ENCODE measurements at places on chromosomes 5 and 9. TPM values are rescaled to one million over a fixed set of nuclear protein-coding genes. Genes with fewer than 3 reads are reported as not detected.

TEK gene
- not detected for total RNA-seq

DNA sequence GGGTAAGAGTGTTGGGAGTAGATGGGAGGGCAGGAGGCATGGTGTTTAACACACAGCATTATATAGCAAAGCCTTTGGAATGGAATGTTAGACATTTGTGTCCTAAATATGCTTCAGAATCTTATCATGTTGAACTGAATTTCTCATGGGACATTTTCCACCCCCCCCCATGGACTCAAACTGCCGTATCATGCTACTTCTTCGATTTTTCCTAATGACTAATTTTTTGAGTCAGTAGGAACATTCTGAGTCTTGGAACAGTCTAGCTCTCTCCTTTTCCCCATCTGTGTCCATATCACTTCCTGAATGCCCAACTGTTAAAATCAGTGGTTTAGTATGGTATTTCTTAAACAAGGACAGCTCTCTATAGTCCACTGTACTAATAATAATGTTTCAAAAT, 380.6 kb downstream of the TLE4 start:
- no peak for DNase-seq

DNA sequence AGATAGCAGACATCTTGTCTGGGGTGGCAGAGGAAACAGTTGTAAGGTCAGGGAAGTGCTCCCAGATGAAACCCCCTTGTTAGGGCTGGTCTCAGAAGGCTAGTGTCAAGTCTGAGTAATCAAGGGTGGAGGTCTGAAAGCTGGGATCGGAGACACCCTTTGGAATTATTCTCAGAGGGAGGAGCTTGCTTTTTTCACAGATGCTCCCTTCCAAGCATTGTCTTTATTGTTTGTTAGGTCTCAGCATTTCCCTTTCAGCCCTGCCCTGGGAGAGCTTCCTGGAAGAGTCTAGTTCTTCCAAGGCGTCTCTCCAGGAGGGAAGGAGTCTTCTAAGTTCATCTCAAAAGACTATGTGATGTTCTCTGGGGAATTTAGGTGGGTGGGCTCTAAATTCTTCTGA, 3.2 kb downstream of the TEK start:
- no peak for DNase-seq

- DNase-seq = no peak
These were observed 6.4 kb downstream of the TLX3 start for GRCh38 chr5:171315386-171315891.

CDKN2A gene
- 34.1 TPM for total RNA-seq

- DNase-seq = peak; percentile 16
These were observed 63.3 kb upstream of the ZFAND5 start for GRCh38 chr9:72428329-72428728.

LTC4S gene
- total RNA-seq = 0.82 TPM

GRCh38 chr9:20566401-20566800, 55.9 kb downstream of the MLLT3 start:
- no peak for DNase-seq

MCTP1 gene
- 12.7 TPM for total RNA-seq

DNA sequence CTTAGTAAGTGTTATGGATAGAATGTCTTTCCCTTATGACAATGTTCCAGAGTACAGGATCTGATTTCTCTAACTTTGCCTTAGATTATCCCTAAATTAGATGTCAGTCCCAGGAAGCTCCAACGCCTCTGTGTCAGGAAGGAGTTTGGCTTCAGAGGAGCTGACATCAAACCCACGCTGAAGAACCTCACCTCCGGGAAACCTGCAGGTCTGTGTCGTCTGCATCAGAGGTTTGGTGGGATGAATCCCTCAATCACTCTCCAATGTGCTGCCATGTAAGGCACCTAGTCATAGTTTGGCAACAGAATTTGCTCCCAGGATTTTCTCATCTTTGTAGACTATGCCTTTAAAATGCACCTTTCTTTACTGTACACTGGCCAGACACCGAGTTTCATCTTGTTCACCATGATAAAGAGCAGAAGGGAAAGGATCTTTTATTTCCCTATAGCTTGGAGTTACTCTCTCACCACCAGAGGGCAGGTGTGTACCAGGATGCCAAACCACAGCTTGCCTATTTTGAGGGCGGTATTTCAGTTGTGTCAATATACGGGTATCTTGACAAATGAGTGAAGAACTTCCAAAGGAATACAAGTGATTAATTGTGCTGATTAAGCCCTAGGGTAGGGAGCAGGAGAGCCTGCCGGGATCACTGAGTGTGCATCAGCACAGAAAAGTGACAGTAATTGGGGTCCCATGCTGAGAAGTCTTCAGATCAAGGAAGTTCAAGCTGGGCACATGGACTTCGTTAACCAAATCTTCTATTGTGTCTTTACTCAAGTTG, 23.4 kb downstream of the MINAR2 start:
- DNase-seq = peak; percentile 48

DNA sequence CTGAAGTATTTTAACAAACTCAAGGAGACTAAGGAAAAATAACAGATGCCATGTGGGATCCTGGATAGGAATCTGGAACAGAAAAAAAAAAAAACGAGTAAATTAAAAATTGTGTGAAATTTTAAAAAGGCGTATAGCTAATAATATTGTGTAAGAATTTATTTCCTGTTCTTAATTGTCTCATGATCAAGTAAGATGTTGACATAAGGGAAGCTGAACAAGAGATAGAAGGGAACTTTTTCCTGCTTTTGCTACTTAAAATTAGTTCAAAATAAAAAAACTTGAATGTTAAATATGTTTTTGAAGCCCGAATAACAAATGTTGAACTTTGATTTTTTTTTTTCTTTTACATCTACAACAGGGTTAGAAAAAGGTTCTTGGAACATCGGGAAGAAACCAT, 10.5 kb downstream of the SNAPC3 start:
- no peak for DNase-seq

- DNase-seq = no peak
These were observed 25.4 kb downstream of the KCNT1 start for GRCh38 chr9:135727257-135727875.

Data from mammary epithelial cell (primary cell).